Lung (tissue), 17 donors: ENCODE measurements at places on chromosomes 5 and 9.

DNA sequence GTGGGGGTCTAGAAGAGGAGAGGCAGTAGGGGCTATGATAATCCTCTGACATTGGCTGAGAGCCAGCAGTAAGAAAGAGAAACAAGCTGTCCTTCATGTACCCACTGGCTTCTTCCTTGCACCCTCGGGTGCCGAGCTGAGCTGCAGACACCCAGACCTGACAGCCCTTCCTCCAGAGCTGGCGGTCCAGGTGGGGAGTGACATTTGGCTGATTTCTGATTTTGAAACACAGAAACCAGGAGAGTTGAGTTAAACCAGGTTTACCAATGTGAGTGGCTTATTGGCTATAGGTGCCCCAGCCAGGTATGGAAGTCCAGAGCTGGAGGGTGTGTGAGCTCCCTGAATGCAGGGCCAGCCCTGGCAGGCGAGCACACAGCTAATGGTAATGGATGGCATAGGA, 59.2 kb downstream of the GADD45G start:
- no peak for DNase-seq

GRCh38 chr5:13945271-13945670, 783 bp upstream of the DNAH5 start:
- no peak for DNase-seq

DNA sequence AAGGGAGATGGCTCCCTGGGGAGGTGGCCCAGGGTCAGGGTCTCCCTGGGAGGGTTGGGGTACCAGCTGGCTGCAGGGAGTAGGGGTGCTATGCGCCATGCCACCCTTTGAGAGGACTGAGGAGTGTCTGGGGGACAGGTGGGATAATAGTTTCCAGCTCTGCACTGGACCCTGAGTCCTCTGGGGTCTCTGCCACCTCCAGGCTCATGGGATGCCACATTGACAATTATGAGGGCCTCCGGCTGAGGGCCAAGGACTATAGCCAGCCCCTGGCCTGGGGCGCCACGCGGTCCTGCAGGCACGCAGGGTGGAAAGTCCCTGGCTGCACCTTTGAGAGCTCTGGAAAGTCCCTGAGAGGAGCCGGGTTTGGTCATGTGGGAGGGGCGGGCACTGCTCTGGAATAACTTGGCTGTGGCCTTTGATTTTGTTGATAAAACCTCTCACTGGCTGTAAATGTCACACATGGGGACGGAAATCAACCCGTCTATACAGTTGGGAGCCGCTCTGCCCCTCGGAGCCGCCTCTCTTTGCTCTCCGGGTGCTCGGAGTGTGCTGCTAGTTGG, 16.0 kb downstream of the TRAF2 start:
- peak; percentile 55 for DNase-seq

DNA sequence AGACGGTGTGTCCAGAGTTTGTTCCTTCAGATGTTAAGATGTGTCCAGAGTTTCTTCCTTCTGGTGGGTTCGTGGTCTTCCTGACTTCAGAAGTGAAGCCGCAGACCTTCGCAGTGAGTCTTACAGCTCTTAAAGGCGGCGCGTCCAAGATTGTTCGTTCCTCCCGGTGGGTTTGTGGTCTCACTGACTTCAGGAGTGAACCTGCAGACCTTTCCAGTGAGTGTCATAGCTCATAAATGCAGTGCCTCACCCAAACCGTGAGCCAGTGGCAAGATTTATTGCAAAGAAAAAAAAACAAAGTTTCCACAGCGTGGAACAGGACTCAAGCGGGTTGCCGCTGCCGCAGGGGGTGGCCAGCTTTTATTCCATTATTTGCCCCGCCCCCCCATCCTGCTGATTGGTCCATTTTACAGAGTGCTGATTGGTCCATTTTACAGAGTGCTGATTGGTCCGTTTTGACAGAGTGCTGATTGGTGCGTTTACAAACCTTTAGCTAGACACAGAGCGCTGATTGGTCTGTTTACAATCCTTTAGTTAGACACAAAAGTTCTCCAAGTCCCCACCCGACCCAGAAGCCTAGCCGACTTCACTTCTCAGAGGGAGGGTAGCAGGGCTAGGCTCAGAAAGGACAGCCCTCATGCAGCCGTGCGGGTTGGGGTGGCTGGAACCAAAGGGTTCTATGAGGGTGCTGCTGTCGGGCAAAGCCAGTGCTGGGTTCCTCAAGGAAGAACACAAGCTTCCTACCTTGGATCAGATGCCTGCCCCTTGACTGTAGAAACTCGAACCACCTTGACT, 9.1 kb upstream of the RNF130 start:
- DNase-seq, result no peak

GRCh38 chr5:92908952-92909601, 671.9 kb downstream of the NR2F1-AS1 start:
- DNase-seq, result peak; percentile 46
